ENCODE measurements at places on chromosomes 7 and 10.

- DNase-seq = no peak
Measured at GRCh38 chr7:51467384-51468017, 150.9 kb upstream of the COBL start.

DNA sequence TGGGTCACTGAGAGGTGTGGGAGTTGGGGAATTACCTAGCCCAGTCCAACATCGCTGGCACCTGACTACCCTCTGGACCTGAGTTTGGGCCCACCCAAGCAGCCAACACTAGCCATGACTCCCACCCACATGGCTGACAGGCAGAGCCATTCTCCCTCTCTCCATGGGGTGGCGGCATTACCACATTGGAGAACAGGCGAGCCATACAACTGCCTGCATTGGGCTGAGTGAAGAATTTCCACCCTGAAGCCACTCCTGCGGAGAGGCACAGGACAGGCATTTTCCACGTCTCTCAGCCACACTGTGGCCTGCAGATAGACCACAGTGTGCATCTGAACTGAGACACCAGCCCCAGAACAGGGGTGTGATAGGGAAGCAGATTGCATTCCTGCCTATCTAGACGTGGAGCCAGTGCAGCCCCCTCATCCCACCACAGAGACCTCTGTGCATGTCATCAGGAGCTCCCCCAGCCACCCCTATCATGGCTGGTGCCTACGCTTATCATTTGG lies 58.2 kb upstream of the ANTXRL start:
- DNase-seq = peak; percentile 44

DNA sequence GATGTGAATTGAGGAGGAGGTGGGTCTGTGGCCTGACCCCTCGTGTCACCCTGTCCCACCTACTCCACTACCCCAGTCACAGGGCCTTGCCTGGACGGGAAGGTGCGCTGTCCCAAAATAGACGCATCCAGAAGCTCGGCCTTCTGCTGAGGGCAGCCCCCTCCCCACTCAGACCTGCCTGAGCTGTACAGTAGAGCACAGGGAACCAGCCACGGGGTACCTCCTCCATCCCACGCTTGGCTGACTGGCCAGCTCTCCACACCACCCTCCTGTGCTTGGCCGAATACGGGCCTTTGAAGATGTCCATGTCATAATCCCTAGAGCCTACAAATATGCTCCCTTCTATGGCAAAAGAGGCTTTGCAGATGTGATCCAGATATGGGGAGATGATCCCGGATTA lies 88.3 kb downstream of the CHST15 start:
- no peak for DNase-seq

DNA sequence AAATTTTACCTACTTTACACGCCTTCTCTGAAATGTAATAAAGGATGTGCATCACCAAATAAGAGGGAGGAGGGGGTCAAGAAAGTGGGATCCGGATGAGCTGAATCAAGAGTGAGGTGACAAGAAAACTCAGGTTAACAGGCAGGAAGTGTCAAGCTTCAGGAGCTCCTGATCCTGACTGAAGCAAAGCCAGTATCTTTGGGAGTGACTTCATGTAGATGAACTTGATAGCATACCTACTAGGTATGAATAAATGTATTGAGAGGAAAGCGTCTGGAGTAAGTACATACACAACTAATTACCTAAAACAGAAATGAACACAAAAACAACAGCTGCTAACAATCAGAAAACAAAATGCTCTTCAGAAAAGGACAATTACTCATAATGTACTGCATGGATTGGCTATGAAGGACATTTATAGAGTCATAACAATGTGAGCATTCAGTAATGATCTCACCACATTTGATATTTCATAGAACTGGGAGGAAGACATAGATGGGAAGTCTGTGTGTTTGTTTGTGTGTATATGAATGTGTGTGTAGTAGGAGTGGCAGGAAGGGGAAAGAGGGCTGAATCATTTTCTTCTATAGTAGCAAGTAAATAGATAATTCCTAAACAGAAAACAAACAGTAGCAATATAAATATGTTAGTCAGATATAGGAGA lies 29.4 kb downstream of the PRKG1 start:
- DNase-seq = no peak

GRCh38 chr10:43691485-43691884 lies 42.8 kb upstream of the ZNF32 start:
- no peak for DNase-seq

- DNase-seq = no peak
Measured at GRCh38 chr10:71814922-71815411, 36.1 kb downstream of the PSAP start.

GRCh38 chr7:99036546-99037111 lies 107.3 kb downstream of the SMURF1 start:
- DNase-seq = no peak

- no peak for DNase-seq
Measured at GRCh38 chr7:27359181-27360125, 116.9 kb downstream of the EVX1 start.

- DNase-seq = peak; percentile 12
Measured at GRCh38 chr7:77460057-77460486, 43.9 kb upstream of the GSAP start.

- peak; percentile 36 for DNase-seq
Measured at GRCh38 chr7:143003393-143004051, 23.4 kb downstream of the OR9A2 start.

DNA sequence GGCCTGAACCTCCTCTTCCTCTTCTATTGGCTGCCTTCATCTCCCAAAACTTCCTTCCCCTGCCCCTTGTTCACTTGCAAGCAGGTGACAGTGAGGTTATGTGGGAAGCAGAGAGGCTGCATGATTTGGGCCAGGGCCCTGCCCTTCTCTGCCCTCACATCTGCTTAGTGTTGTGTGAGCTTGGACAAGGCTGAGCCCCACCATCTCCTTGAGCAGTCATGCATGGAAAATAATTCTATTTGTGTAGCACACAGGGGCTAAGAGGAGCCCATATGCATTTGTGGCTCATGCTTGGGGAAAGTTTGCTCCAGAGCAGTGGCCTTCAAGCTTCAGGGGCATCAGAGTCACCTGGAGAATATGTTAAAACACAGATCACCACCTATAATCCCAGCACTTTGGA lies 26.8 kb upstream of the AQP1 start:
- DNase-seq = no peak

DNA sequence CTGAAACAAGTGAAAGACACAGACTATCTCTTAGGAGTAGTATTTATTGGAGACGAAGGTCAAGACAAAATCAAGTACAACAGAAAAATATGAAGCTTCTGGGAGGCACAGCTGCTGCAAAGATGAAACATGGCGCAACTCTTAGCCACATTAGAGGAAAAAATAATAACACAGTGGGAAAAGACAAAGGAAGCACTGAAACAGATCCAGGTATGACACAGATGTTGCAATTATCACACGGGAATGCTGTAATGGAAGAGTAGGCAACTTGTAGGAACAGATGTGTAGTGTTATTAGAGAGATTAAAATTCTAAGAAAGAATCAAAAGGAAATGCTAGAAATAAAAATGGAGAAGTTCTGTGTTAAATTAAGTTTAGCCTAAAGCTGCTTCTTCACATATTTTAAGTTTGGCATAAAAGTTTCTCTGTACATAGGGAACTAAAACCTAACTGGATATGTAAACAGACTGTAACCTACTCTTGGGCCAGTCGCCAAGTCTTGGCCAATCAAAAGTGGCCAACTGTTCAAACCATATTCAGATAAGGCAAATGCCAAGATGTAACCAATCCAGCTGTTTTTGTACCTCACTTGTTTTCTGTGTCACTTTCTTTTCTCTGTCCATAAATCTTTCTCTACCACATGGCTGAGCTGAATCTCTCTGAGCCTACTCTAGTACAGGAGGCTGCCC lies 1132.0 kb upstream of the LRRTM3 start:
- DNase-seq = no peak

- DNase-seq = no peak
Measured at GRCh38 chr10:15879663-15880062, 19.4 kb upstream of the MINDY3 start.

DNA sequence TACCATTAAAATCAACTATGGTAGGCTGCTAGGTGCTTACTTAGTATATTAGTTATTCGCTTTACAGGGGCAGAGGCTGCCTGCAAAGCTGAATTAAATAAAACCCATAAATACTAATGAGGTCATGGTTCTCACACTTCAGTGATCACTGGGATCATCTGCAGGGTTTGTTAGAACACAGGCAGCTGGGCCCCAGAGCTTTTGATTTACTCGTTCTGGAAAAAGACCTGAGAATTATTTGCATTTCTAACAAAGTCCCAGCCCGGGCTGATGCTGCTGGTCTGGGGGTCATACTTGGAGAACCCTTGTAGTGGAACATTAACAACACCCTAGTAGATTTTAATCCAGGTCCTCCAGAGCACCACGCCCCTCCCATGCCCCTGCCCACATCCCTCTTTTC lies 8.5 kb downstream of the UCN3 start:
- no peak for DNase-seq

DNA sequence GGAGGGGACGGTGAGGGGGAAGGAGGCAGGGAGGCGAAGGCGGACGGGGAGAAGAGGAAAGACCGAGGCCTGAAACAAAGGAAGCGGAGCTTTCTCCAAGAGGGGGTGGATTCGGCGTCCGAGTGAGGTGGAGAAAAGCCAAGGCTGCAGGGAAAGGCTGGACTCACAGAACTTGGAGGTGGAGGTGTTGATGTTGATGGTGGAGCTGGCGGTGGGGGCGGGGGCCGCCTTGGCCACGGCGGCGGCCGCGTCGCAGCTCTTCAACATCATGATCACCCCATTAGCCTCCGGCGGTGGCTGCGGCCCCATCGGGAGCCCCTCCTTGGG lies 578 bp downstream of the CACUL1 start:
- no peak for DNase-seq

DNA sequence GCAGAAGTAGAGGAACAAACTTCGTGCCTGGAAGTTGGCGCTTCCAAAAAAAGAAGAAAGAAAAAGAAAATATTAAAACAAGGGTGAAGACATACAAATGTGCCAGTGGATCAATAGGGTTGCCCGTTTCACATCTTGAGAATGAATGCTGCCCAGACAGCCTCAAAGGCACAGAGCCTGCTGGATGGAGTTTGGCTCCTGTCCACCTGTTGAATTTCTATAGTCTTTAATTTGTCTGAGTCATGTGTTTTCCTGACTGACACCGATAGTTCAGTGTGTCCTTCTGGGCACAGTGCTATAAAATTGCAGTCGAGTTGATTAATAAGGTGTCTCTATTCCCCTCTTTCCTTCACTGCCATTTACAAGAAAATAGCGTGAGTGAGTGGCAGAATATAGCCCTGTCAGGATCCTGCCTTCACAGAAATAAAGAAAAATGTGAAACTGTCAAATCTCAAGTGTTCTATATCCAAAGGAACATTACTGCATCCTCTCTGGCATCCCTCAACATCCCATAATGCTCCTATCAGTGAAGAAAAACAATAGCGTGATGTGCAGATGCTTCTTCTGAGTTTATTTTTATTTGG lies 471.3 kb upstream of the AUTS2 start:
- DNase-seq = no peak

- DNase-seq = no peak
Measured at GRCh38 chr10:11672836-11673235, 61.4 kb upstream of the USP6NL start.

GRCh38 chr7:80916770-80917741 lies 1.8 kb downstream of the SEMA3C start:
- DNase-seq = no peak

- DNase-seq = no peak
Measured at GRCh38 chr7:97770850-97771249, 39.0 kb downstream of the TAC1 start.

DNA sequence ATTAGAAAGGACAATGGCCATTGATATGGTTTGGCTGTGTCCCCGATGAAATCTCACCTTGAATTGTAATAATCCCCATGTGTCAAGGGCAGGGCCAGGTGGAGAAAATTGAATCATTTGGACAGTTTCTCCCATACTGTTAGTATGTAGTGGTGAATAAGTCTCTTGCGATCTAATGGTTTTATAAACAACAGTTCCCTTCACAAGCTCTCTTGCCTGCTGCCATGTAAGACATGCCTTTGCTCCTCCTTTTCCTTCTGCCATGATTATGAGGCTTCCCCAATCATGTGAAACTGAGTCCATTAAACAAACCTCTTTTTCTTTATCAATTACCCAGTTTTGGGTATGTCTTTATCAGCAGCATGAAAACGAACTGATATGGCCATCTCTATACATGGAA lies 302.7 kb downstream of the SFMBT2 start:
- DNase-seq = no peak

DNA sequence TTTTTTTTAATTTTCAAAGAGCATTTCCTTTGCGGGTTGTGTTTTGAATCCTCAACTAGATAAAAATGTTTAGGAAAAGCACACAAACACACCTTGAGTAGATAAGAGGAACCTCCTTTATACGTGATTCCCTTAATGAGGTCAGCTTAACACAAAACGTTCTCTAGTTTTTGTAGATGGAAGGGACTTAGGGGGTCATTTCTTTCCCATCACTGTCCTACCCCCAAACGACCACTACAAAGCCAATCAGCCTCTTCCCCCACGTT lies 1.2 kb downstream of the SUV39H2 start:
- no peak for DNase-seq

DNA sequence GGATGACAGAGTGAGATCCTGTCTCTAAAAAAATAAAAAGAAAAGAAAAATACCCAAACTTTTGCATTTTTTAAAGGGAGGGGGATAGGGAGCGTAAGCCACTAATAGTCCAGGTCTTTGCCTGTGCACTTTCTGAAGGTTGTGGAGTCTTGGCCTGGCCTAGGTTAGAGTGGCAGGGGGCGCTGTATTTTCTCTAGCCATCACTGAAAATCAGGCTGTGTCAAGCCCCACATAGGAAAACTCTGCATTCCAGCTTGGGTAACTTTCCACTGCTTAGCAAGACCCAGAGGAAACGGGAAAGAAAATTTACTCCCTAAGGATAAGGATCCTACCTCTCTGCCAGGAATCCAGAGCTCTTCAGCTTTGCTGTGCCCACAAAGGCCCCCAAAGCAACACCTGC lies 10.5 kb upstream of the PAX4 start:
- DNase-seq = no peak

GRCh38 chr10:75234683-75235374 lies 928 bp downstream of the COMTD1 start:
- DNase-seq = no peak

DNA sequence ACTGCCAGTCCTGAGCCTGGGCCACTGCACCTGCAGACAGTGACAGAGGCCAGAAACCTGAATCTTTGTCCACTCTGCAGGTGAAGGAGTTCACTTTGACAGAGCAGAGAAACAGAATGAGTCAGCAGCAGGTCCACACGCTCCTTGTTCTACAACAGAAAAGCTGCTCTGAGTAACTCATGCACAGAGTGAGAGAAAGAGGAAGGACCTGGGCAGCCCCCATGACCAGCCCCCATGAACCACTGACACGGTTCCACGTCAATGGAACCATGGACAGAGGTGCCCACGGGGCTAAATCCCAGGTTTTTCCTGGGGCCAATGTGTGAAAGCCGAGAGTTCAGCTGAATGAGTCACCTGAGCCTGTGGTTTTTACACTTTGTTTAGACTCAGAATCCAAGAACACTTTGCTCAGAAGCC lies 40.8 kb upstream of the CTBP2 start:
- DNase-seq = peak; percentile 26

- no peak for DNase-seq
Measured at GRCh38 chr10:133094286-133094685, 6.6 kb downstream of the ADGRA1 start.

- no peak for DNase-seq
Measured at GRCh38 chr7:47358357-47358756, 223.6 kb downstream of the TNS3 start.
